ENCODE measurements at places on chromosomes 16 and 17.

GRCh38 chr16:2206420-2206779, 1.1 kb downstream of the MLST8 start:
- no peak for DNase-seq

GRCh38 chr17:39647256-39647655, 10.3 kb downstream of the STARD3 start:
- no peak for DNase-seq

GRCh38 chr17:80825471-80826345, 165.9 kb upstream of the CHMP6 start:
- no peak for DNase-seq

GRCh38 chr16:87729266-87729954, 36.4 kb downstream of the KLHDC4 start:
- no peak for DNase-seq

DNA sequence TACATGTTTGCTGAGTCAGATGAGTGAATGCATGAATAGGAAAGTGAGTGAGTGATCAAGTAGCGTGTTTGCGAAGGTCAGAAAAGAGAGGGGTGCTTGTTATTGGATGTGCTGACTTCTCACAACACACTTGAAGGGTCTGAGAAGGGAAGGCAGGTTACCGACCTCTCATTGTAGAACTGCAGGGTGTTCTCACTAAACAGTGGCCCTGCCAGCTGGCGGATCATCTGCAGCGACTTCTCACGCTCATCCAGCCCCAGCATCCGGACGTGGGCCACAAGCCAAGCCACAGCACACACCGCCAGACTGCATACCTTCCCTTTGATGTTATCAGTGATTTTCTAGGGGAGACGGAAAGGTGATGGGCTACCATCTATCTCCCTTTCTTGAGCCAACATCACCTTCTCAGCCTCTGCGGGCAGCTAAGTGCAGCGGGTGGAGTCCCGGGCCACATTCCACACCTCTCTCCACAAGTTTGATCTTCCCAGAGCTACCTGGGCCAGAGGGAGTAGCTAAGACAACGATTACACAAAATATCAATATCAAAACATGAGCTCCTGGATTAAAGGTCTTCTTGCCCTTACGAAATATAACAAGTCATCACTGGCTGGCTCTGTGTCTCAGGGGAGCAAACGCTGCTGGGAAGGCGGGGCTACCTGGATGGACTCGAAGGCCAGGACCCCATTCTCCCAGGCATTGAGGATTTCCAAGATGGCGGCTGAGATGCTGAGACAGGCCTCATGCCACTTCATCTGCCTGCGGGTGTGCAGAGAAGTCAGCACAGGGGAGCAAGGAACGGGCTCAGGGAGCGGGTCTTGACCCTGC, 11.0 kb downstream of the CSF3 start:
- DNase-seq, result no peak

- DNase-seq, result no peak
Measured at GRCh38 chr17:80204626-80205468, 15.3 kb downstream of the SGSH start.

GRCh38 chr16:69925311-69925710, 25.8 kb upstream of the CLEC18A start:
- DNase-seq, result no peak

DNA sequence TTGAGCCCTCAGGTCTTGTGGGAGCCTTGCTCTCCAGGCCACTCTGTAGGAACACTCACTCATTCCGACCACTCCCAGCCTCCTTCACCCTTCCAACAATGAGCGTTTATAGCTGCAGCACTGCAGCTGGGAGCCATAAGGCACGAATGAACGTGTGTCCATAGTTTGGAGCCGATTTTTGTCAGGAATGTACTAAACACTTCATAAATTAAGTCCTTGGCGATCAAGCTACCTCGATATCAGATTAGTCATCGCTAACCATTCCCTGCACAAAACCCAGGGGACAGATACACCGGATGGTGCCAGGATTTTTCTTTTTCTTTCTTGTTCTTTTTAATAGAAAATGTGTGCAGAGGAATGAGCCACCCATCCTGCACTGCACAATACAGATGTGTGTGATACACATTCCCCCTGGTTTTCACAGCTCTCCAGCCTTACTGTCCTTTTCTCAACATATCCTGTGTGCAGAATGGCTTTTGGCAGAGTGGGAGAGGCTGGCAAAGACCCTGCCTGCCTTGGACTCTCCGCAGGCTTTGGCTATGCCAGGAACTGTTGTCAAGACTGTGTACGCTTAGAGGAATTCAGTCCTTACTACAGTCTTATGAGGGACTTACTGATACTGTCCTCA, 68.4 kb upstream of the ELAC2 start:
- no peak for DNase-seq

- no peak for DNase-seq
Measured at GRCh38 chr17:46972346-46972745, 6.7 kb downstream of the RPRML start.

GRCh38 chr17:74369221-74369620, 1.9 kb downstream of the GPR142 start:
- peak; percentile 57 for DNase-seq

DNA sequence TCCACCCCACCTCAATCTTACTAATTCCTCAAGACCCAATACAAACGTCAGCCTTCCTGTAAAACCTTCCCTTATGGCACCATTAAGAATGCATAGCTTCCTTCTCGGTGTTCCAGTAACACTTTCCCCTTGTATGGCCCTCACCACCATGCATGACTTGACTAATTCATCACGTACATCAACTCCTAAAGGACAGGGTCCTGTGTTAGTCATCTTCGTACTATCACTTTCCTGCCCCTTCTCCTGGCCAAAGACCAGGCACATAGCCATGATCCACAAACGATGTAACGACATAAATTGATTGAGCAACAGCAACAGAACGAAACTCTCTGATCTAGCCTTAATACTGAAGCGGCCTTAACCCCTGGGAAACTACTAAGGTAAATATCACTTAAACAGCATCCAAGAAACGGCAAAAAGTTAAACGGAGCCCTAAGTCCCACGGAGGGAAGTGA, 612 bp downstream of the PSMD12 start:
- no peak for DNase-seq

DNA sequence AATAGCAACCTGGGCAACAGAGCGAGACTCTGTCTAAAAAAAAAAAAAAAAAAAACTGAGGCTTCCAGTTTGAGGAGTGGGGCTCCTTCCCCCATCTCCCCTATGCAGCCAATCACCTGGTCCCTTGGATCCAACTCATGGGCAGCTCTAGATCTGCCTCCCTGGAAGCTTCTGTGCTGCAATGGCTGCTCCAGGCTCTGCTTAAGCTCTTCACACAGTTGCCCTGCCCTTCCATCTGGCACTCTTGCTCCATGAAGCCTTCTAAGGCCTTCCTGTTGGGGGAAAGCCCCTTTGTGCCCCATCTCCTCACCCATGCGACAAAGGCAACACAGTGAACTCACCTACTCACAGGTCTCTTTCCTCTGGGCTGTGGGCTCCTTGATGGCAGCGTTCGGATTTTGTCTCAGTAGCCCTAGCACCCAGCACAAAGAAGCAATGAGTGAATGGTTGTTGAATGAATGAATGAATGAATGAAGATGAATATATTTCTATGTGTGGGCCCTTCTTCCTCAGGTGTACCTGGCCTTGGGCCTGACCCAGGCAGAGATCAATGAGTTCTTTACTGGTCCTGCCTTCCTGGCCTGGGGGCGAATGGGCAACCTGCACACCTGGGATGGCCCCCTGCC, 1.9 kb downstream of the NAGLU start:
- DNase-seq, result no peak

GRCh38 chr16:62638324-62638911, 602.2 kb upstream of the CDH8 start:
- DNase-seq, result no peak

DNA sequence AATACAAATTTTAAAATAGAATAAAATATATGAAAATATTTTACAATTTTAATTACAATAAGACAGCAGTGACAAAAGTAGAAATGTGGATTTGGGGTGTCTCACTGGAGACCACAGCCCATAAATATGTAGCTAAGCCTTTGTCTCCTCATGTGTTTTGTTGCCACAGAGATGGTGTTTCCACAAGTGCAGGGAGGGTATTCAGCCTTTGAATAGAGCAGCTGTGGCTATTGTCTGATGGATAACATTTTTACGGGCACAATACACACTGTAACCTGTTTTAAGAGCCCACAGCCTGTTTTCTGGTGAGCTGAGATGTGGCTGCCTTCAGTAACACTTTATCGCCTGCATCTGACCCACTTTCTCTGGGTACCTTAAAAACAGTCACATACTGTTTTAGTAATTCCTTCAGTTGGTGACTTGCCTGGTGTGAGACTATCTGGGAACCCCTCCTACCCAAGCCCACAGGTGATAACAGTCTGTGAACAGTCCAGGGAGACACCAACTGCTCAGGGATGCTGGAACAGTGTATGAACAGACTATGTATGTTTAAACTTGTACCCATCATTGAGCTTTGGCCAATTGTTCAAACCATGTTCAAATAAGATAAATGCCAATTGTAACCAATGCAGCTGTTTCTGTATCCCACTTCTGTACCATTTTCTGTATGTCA, 7.8 kb upstream of the AHSP start:
- no peak for DNase-seq

DNA sequence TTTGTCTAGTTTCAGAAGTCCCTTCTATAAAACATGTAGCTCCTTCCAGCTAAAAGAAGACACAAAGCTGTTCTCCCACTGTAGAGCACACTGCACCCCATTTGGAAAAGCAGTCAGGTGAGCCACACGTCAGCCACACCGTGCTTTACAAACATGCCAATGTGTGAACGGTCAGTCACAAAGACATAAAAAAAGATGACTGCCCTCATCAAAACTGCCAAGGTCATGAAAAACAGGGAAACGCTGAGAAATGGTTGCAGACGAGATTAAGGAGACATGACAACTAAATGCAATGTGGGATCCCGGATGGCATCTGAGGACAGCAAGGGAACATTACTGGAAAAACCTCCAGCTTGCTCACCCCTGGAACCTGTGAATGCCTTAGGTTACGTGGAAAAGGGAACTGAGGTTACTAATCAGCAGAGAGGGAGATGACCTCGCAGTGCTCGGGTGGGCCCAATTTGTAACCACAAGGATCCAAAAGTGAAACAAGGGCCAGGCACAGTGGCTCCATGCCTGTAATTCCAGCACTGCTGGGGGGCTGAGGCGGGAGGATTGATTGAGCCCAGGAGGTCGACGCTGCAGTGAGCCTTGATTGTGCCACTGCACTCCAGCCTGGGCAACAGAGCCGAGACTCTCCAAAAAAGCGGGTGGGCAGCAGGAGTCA, 8.1 kb downstream of the ANKRD11 start:
- no peak for DNase-seq
